ENCODE measurements at places on chromosomes 7 and 10. TPM values are rescaled to one million over a fixed set of nuclear protein-coding genes. Genes with fewer than 3 reads are reported as not detected.

GRCh38 chr7:44230286-44230685, 29.5 kb downstream of the YKT6 start:
- H3K4me3 ChIP-seq = no peak overlapping the region
- no peaks in the 10 kb centered on the region for H3K36me3 ChIP-seq
- H3K4me1 ChIP-seq = no peaks in the 10 kb centered on the region
- no peak for DNase-seq

- no peaks in the 10 kb centered on the region for H3K27me3 ChIP-seq
- no peak overlapping the region for H3K27ac ChIP-seq
- no peaks in the 10 kb centered on the region for H3K36me3 ChIP-seq
- no peak for DNase-seq
These were observed 471.7 kb upstream of the GALNT17 start for GRCh38 chr7:70660154-70660818.

DNA sequence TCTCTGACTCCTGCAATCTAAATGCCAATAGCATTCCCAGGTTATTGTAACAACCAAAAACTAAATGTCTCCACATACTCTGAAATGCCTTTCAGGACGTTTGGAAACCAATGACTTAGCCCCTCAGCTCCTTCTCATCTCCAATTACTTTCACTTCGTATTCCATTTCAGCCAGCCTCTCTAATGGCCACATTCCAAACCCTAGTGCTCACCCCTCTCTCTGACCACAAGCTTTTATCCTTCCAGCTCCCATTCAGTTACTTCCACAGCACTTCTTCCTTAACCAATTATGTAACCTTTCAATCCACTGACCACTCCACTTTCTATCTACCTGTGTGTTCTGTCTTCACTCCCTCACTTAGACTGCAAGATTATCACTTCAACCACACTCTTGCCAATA, 4.3 kb downstream of the NOC3L start:
- no peaks in the 10 kb centered on the region for H3K27me3 ChIP-seq
- H3K4me1 ChIP-seq = no peaks in the 10 kb centered on the region
- H3K36me3 ChIP-seq = peaks cover 11% of the 10 kb centered on the region
- no peak for DNase-seq
- H3K4me3 ChIP-seq = no peak overlapping the region

GRCh38 chr7:48262606-48263310, 91.5 kb downstream of the ABCA13 start:
- H3K27ac ChIP-seq = no peak overlapping the region
- no peak for DNase-seq
- H3K4me3 ChIP-seq = no peak overlapping the region
- H3K27me3 ChIP-seq = no peaks in the 10 kb centered on the region

Gene PILRA
- 6.2 TPM for total RNA-seq

DNA sequence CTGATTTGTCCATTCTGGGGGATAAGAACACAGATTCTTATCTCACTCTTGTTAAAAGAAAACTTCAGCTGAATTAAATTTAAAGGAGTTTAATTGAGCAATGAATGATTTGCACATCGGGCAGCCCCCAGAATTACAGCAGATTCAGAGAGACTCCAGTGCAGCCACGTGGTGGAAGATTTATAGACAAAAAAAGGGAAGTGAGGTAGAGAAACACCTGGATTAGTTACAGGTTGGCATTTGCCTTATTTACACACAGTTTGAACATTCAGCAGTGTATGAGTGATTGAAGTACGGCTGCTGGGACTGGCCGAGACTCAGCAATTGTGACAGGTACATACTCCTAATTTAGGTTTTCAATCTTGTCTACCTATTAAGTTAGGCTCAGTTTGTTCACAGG, 46.5 kb upstream of the FAM20C start:
- H3K4me3 ChIP-seq = no peak overlapping the region
- no peaks in the 10 kb centered on the region for H3K36me3 ChIP-seq
- H3K27ac ChIP-seq = no peak overlapping the region
- no peak for DNase-seq

DNA sequence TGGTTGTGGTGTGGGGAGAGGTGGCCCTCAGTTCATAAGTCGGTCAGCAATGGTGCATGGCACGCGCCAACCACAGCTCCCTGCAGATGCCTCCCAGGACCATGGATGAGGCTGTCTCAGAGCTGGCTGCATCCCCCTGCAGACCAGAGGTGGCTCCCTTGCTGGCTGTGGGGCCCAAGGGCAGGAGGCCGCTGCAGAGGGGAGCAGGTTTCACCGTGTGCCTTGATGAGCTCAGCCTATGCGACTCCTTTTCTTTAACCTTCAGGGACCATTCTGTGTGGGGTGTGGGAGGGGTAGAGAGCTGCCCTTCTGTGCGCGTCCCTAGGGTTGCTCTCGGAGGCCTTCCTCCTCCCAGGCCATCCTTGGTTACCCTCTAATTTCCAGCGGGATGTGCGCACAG, 152.4 kb downstream of the ACTR3B start:
- DNase-seq = no peak
- no peaks in the 10 kb centered on the region for H3K4me1 ChIP-seq
- H3K4me3 ChIP-seq = no peak overlapping the region
- H3K27me3 ChIP-seq = no peaks in the 10 kb centered on the region

Gene NPY4R2
- total RNA-seq = 1.1 TPM

GRCh38 chr7:18287482-18287881, 208.1 kb upstream of the HDAC9 start:
- H3K4me1 ChIP-seq = no peaks in the 10 kb centered on the region
- no peaks in the 10 kb centered on the region for H3K27me3 ChIP-seq
- H3K27ac ChIP-seq = no peak overlapping the region
- no peaks in the 10 kb centered on the region for H3K36me3 ChIP-seq

DNA sequence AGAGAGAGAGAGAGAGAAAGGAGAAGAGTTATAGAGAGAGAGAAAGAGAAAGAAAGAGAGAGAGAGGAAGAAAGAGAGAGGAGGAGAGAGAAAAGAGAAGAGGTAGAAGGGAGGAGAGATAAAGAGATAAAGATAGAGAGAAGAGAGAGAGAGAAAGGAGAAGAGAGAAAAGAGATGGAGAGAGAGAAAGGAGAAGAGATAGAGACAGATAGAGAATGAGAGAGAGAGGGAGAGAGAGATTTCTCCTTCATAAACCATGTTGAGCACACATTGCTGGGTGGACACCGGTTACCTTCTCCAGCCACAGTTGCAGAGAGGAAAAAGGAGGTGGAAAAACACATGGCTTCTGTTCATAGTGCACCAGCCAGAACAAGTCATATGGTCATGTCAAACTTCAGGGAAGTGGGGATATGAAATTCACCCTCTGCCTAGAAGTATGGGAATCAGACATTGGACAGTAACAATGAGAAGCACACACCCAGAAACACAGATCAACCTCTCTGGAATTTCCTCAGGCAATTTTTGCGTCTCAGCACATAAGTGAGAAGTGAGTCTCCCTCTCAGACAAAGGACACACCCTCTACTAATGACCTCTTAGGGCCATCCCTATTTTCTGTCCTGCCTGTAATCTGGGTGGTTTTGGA, 172.5 kb upstream of the SVIL start:
- H3K4me1 ChIP-seq = no peaks in the 10 kb centered on the region
- no peak for DNase-seq
- H3K36me3 ChIP-seq = no peaks in the 10 kb centered on the region
- no peaks in the 10 kb centered on the region for H3K27me3 ChIP-seq
- H3K4me3 ChIP-seq = no peak overlapping the region

- H3K27me3 ChIP-seq = no peaks in the 10 kb centered on the region
- no peak overlapping the region for H3K4me3 ChIP-seq
- peaks cover 27% of the 10 kb centered on the region for H3K36me3 ChIP-seq
These were observed 2.1 kb downstream of the SPRN start for GRCh38 chr10:133422223-133422806.

DNA sequence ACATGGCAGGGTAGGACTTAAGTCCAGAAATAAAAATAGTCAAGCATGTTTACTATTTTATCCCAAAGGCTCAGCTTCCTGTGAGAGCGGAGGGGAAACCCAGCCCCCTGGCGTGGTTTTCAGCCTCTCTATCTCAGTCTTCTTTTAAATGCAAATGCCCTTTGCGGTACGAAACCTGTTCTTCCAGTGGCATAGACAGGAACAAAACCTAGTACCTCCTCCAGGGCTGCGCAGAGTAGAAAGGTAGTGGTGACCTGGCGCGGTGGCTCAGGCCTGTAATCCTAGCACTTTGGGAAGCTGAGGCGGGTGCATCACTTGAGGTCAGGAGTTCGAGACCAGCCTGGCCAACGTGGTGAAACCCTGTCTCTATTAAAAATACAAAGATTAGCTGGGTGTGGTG, 181.3 kb upstream of the FOXK1 start:
- no peak overlapping the region for H3K27ac ChIP-seq
- H3K27me3 ChIP-seq = no peaks in the 10 kb centered on the region
- H3K36me3 ChIP-seq = no peaks in the 10 kb centered on the region
- no peak for DNase-seq
- no peak overlapping the region for H3K4me3 ChIP-seq

Measured in right atrium auricular region (tissue), 2 donors.